Mucosa of descending colon (tissue), 3 donors: ENCODE measurements at places on chromosomes 11 and 22.

DNA sequence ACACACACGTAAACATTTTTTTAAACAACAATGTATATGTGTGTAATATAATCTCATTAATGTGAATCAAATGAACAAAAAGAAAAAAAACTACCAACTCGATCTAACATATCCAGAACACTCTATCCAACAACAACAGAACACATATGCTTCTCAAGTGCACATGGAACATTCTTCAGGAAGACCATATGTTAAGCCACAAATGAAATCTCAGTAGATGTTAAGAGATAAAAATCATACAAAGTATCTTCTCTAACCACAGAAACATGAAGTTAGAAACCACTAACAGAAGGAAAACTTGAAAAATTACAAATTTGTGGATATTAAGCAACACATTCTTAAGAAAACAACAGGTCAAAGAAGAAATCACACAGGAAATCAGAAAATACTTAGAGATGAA lies 25.5 kb upstream of the TMEM45B start:
- no peak for DNase-seq

- peak; percentile 73 for DNase-seq
These were observed 22.0 kb downstream of the RHBDD3 start for GRCh38 chr22:29245626-29246385.

- DNase-seq: no peak
These were observed 260.2 kb upstream of the NARS2 start for GRCh38 chr11:78834886-78835285.

GRCh38 chr11:83734120-83734519 lies 448.0 kb upstream of the CCDC90B start:
- no peak for DNase-seq

- DNase-seq: no peak
These were observed 277.3 kb downstream of the CASP12 start for GRCh38 chr11:104620991-104621390.

GRCh38 chr22:46931881-46932280 lies 169.4 kb downstream of the TBC1D22A start:
- DNase-seq: no peak

DNA sequence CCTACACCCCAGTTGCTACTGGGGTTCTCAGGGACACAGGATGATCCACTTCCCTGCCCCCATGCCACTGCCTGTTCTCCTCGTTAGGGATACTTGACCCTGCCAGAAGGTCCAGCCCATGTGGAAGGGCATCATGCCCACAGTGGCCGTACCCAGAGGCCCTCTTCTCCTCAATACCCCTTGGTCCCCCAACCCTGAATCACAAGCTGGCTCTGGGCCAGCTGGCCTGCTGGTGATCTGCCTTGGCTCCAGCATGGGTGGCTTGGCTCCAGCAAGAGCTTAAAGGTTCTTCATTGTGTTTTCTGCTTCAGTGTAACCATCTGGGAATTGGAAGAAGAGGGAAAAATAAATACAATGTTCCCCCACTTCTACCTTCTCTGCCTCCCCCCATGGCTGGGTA lies 11.1 kb upstream of the TPBGL start:
- DNase-seq: no peak

DNA sequence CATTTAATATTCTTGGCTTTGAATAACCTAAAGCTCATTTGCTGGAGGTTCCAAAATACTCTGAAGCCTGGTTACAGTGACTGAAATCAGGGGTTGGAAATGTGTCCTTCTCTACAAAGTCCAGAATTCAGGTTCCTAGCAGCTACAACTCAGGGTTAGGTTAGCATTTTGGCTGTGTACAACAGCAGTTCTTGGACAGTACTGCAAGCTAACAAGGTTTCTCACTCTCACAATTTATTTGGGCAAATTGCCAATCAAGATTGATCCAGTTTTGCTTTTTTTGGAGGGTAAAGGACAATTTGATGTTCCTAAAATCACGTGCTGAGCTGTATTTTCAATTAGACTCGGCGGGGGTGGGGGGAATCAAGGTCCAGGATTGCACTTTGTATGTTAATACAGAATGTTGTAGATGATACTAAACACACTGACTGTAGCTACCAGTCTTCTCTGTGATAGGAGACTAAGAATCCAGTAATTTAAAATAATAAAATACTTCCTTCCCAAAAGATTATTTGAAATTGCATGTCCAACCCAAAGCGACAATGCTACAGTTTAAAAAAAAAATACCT lies 49.7 kb upstream of the RAPSN start:
- no peak for DNase-seq

GRCh38 chr11:125390946-125391345 lies 105.1 kb downstream of the FEZ1 start:
- DNase-seq: no peak

DNA sequence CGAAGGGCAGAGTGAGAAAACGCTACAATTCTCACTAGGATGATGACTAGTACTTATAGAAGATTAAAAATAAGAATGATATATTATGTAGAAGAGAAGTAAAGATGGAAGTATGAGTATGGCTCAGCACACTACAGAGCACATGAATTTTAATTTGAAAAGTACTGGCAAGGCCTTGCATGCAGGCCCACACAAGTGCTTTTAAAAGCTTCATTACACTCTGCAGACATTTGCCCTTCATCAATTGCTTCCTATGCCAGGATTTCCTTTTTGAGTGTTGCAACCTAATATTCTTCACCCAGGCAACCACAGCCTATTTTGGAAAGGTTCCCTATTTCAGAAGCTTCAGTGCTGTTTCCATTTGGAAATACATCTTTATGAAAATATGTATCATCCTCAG lies 81.1 kb downstream of the LARGE2 start:
- DNase-seq: no peak

- DNase-seq: peak; percentile 55
These were observed 3.0 kb downstream of the PKP3 start for GRCh38 chr11:396948-397548.

DNA sequence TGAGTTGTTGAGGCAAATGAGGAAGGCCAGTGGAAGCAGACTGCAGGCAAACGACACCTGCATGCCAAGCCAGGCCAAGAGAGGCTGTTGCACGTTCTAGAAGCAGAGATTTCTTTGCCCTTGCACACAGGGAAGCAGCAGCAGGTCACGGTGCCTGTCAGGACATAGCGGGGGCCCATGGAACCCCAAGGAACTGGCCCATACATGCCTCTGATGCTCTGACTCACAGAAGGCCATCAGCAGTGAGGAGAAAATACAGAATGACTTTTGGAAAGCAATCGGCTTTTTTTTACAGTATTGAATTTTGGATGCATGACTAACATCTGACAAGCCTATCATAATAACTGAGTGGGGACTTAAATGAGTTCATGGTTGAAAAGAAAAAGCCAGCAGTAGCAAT lies 123.9 kb downstream of the MPPED1 start:
- DNase-seq: no peak

- no peak for DNase-seq
These were observed 16.2 kb upstream of the SESN3 start for GRCh38 chr11:95247127-95247684.

DNA sequence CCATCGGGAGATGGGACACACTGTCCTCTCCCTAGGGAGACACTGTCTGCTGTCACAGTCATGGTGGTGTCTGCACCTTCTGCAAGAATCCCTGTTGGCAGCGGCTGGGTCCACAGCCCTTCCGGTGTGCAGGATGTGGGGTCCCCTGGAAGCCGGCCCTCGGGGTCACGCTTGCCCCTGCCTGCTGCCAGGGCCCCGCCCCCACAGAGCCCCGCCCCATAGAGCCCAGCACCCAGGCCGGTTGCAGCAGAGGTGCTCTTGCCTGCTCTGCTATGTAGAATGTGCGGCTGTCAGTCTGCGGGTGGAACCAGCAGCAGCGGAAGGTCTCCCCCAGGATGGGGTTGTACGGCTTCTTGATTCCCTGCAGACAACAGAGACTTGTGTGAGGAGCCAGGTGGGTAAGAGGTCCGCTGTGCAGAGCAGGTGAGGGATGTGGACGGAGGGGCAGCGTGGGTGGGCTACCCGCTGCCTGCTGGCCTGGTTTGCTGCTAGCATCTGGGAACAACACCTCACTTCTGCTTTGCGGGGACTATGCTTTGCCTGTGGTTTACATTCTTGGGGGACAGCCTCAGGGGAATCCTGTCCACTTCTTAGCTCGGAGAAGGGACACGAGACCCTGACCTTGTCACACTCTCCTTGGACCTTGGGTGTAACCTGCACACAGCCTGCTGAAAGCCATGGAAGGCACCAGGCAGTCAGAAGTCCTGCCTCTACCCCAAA lies 44.9 kb upstream of the CARS1 start:
- DNase-seq: no peak

GRCh38 chr11:81870066-81870412 lies 863.6 kb downstream of the FAM181B start:
- DNase-seq: no peak

GRCh38 chr11:133927690-133928627 lies 28.8 kb downstream of the IGSF9B start:
- peak; percentile 87 for DNase-seq

GRCh38 chr11:7927635-7928034 lies 3.4 kb downstream of the OR10A6 start:
- DNase-seq: no peak

DNA sequence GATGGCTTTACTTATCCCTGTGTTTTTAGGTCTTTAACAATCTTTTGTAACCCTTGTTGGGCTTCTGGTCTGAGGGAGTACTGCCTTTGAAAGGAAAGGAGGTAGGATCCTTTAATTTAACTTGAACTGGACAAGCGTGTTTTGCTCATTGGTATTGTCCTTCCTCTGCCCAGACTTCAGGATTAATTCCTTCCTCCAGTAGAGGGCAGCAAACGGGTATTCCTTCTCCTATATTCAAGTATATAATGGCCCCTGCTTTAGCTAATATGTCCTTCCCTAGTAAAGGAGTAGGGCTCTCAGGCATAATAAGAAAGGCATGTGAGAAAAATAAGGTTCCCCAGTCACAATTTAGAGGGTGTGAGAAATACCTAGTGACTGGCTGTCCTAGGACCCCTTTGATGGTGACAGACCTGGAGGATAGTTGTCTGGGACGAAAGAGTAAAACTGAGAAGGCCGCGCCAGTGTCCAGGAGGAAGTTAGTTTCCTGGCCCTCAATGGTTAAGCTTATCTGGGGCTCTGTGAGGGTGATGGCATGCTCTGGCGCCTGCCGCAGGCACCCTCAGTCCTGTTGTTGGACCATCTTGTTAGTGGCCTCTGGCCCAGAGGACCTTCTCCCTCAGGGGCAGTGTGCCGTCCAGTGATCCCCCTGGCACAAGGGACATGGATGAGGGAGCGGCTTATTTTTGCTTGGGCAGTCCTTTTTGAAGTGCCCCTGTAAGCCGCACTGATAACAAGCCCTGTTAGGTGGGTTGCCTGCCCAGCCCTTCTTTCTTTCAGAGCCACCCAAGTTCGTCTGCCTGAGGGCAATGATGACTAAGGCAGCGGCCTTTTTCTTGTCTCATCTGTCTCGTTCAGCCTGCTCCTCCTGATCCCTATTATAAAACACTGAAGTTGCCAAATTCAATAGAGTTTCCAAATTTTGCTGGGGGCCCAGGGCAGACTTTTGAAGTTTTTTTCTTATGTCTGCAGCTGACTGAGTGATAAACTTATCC lies 51.8 kb downstream of the C11orf71 start:
- no peak for DNase-seq

GRCh38 chr11:112770033-112770432 lies 191.2 kb upstream of the NCAM1 start:
- no peak for DNase-seq

- no peak for DNase-seq
These were observed 93.3 kb upstream of the VPREB1 start for GRCh38 chr22:22151308-22151707.

DNA sequence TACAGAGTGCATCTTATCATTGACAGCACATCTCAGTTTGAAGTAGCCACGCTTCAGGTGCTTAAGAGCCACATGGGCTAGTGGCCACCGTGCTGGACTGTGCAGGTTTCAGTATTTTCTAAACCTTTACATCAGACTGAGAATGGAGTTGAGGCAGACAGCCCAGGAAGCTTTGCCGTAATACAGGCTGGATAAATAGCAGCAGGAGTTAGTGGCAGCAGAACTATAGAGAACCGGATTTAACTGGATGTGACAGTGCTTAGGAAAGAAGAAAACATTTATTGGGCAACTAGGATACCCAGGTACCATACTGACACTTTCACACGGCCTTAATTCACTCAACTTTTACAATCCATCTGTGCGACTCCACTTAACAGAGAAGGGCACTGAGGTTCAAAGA lies 145.5 kb downstream of the LARGE1 start:
- DNase-seq: no peak

DNA sequence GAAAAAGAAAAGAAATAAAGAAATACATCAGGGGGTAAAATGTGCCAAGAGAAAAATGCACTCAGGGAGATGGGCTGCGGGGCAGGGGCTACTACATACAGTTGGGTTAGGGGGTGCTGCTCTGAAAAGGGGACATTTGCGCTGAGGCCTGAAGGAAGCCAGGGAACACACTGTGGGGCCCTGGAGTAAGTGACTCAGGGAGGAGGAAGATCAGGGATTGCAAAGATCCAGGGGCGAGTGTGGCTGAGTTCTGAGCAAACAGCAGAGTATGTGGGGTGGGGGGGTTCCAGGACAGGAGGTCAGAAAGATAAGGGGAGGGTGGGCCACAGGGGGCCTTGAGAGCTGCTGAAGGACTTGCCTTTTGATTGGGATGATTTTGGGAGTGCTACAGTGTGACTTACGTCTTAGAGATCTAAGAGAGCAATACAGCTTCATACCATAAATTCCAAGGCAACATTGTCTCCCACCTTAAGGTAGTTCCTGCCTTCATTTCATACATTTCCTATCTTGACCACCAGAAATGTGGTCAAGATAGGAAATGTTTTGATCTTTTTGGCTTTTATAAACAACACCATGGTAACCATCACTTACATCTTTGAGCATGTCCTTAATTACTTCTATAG lies 5.8 kb downstream of the A4GALT start:
- no peak for DNase-seq

DNA sequence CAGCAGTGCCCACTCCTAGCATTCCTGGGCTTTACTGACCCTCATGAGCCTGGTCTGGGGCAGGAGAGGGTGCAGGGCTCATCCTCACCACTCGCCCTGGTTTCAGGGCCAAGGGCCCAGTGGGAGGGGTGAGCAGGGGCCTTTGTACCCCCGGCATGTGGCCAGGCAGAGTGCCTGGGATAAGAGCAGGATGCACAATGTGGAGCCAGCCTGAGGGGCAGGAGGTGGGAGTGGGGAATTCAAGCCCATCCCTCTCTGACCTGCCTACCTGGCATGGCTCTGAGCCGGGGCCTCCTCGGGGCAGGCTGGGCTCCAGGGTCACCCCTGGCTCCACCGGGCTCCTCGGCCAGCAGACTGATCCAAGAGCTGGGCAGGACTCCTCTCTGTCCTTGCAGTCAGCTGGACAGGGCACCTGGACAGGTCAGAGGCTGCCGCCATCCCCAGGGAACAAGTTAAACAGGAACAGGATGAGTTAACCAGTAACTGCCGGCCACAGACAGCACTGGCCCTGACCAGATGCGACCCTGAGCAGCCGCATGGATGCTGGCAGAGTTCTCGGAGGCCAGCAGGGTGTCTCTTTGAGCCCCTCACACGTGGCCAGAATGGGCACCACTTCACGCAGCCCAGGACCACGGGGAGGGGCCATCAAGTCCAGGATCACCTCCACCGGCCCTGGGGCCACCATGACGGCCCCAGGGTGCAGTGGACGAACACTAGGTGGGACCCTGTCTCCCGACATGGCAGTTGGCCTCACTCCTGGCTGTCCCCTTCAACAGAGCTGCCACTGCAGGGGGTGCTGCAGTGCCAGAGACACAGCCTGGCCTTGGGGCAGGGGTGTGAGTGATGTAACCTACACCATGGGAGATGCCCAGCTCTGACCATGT lies 5.0 kb downstream of the SIGIRR start:
- DNase-seq: peak; percentile 49
